ENCODE measurements at places on chromosomes 3 and 15.
A peak's percentile ranks its signal among the peaks of the same experiment; 100 is the strongest.

- peak; percentile 42 for DNase-seq
Measured at GRCh38 chr3:15797642-15798303, at the start of gene ANKRD28. Gene ANKRD28, minus strand, starts transcription at chr3:15797979. Its CDS starts 1,458 bp downstream, at chr3:15796521.

GRCh38 chr15:51186891-51187290 lies 92.2 kb upstream of the TNFAIP8L3 start:
- DNase-seq: no peak

GRCh38 chr15:37818152-37818677 lies 116.2 kb upstream of the TMCO5A start:
- no peak for DNase-seq

DNA sequence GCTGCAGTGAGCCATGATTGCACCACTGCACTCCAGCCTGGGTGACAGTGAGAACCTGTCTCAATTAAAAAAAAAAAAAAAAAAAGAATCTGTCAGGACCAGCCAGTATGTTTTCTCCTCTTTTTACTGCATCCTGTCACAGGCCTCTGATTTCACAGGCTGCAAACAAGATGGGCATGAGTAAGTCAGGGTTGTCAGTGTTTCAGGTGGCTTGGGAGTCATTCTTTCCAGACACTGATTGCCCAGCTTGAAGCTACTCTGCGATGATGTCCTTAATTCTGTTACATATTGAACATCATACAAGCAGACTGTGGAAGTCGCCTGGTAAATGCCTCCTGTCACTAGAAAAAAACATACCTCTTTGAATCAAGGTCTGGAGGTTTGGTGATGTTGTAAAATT lies 18.8 kb downstream of the DIS3L start:
- DNase-seq: no peak

DNA sequence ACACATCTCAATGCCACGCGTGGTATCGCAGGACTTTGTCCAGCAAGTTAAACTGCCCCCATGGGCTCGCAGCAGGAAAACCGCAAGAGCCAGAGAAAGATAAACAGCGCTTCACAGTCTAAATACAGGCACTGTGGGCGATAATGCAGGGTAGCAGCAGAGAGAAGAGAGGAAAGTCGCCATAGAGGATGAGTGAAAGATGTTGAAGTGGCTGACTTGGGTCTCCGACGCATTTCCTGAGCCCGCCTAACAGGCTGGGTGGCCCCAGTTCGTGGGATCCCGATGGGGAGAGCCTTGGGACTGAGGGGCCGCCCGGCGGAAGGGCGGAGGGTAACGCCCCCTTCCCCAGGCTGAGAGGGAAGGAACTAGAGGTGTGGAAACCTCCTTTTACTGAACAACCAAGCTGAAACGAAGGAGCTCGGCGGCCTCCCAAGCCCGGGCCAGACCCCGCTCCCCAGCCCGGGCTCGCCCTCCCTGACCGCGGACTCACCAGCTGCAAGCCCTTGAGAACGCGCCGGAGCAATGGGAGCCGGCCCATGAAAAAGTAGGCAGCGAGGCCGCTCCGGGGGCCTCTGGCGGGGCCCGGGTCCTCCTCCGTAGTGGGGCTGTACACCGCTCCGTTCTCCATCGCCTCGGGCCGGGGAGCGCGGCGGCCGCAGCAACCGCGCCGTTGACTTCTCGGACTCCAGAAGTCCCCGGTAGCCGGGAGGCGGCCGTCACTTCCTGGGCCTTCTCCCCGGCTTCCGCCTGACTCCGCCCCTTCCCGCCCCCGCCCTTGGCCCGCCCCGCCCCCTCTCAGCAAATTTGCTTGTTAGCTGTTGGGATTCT lies at the start of gene CMTM6:
CMTM6 (minus strand) TSS at position 735 of the 828 bp plus-strand sequence; CDS start at position 628, 107 bp downstream.
- DNase-seq: peak; percentile 61

GRCh38 chr3:25558796-25559195 lies 105.9 kb downstream of the TOP2B start:
- DNase-seq: no peak

DNA sequence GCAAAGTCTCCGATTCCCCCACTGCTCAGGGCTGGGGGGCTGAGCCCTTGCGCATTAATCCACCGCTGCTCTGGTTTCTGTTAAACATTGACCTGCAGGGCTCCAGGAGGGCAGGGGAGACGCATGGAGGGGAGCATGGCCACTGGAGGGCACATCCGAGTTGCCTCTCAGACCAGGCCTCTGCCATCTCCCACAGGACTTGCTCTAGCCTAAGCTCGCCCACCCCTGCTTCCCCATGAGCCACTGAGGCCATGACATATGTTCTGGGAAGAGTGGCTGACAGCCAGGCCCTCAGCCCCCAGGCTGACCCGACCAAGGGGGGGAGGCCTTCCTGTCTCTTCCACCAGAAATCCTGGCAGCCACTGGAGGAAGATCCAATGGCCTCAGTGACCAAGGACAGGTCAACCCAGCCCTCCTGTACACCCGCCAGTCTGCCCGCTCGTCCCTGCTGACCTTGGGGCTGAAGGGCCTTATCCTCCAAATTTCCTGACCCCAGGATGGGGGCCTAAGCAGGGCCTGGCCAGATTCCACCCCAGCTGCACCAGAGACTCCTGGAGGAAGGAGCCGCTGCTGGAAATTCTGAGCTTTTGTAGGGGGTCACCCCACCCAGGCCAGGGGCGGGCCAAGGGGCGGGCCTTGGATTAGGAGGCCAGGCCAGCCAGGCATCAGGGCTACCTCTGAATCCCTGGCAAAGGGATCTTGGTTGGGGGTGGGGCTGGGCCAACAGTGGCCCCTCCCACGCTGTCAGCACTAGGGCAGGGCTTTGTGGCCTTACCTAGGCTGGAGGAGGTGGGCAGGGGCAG lies at the start of gene HYAL1:
HYAL1 (minus strand) TSS at position 562 of the 803 bp plus-strand sequence. CDS start 618 bp downstream, outside the sequence.
- no peak for DNase-seq

DNA sequence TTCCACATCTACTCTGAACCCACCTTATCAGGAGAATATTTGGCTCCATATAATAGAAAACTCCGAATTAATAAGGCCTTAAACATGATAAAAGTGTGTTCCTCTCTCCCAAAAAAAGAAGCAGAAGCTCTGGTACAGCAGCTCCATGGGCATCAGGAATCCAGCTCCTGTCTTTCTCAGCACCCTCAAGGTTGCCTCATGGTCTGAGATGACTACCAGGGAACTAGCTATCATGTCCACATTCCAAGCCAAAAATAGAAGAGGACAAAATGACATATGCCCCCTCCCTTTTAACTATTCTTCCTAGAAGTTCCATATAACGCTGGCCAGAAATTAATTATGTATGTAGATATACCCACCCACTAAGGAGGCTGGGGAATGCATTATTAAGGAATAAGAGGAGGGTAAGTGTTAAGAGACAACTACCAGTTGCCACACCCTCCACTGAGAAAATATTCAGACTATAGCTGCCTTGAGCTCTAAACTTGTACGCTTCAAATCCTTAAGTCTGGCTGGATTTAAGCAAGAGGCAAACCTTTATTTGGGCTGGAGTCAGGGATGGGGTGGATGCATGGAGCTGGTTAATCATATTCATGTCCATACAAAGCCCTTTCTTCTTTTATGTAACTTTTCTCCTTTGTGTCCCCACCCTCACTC lies 35.8 kb upstream of the CTDSPL start:
- DNase-seq: no peak

- no peak for DNase-seq
Measured at GRCh38 chr3:35659768-35660167, 20.4 kb downstream of the ARPP21 start.
